Activated T-cell treated with anti-CD3 and anti-CD28 coated beads, Interleukin-2, amount 50 U/mL, for 4 hours (primary cell): ENCODE measurements at places on chromosomes 5 and 9.
A peak's percentile ranks its signal among the peaks of the same experiment; 100 is the strongest.

DNA sequence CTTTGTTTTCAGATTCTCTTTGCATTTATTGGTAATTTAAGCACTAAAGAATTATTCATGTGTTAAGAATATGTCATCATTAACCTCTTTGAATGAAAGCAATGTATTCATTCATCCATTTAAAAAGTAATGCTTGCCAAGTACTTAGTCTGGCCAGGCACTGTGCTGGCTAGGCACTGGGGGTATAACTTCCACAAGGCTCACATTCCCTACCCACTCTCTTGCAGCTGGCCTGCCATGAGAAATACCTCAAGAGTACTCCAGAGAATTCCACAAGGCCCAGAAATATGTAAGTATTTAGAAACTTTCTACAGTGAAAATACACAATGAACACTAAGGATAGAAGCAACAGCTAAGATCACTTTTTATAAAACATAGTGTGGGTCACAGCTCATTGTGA, 25.4 kb downstream of the ZNF300 start:
- no peak for DNase-seq

GRCh38 chr5:21823588-21823987, 1029.6 kb downstream of the CDH12 start:
- DNase-seq, result no peak

GRCh38 chr5:100424017-100424416, 111.2 kb upstream of the FAM174A start:
- no peak for DNase-seq

- DNase-seq, result peak; percentile 11
These were observed 859 bp downstream of the CSNK1G3 start for GRCh38 chr5:123512611-123513461.

DNA sequence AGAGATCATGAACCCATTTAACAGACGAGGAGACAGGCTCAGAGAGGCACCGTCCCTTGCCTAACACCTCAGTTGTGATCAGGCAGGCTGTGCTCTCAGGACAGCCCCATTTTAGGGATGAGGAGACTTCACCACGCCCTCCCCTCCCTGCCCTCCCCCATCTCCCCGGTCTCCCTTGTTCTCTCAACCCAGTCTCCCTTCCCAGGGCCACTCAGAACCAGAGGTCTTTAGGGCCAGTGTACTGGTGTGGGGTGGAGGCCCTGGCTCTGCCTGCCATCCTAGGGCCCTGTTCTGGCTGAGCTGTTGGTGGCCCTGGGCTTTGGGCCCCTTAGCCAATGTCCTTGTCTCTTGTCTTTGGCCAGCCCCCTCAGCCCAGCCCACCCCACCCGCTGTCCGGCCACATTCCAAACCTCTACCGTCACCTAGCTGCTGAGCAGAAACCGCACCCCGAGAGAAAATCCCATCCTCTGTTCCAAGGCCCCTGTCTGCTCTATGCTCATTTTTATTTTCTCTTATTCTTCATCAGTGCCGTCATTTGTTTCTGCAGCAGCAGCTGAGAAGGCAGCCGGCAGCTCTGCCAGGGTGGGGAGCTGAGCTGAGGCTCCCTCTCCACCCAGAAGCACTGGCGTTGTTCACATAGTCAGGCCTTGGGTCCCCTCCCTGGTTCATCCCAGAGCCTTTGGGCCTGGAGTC, 33.9 kb downstream of the OLFML2A start:
- DNase-seq, result no peak

- no peak for DNase-seq
These were observed 507.0 kb downstream of the TAF11L14 start for GRCh38 chr5:18141222-18141621.

DNA sequence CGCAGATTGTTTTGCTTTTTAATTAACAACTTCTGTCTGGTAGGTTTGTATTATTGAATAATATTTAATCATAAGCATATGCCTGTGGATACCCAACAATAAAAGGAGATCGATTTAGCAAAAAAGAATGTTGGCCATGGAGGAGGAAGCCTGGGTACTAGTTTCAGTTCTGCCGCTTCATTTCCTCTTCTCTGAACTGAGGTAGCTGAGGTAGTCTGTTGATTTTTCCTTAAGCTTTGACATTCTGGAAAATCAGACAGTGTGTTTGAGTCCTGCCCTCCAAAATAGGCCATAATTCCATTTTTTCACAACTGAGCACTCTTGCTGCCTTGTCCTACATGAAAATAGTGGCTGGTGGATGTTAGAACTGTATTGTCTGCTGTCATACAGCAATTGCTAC, 6.0 kb upstream of the GPR21 start:
- no peak for DNase-seq

- DNase-seq, result no peak
These were observed 160.7 kb downstream of the PDE4D start for GRCh38 chr5:59732806-59733205.

DNA sequence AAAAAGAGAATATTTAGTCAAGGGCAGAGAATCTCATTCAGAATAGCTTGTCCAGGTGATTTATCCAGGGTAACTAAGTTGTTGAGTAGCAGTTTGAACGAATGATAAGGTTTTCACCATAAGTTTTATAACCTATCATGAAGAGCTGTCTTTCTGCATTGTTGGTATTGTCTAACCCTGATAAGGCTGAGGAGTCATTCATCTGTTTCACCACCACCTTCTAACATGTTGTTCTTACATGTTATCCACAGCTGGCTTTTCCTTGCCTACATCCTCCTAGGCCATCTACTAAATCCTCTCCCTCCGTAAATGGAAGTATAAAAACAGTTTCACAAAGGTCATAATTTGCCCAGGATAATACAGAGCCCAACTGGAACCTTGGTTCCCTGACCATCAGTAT, 24.1 kb downstream of the ZNF462 start:
- DNase-seq, result no peak

DNA sequence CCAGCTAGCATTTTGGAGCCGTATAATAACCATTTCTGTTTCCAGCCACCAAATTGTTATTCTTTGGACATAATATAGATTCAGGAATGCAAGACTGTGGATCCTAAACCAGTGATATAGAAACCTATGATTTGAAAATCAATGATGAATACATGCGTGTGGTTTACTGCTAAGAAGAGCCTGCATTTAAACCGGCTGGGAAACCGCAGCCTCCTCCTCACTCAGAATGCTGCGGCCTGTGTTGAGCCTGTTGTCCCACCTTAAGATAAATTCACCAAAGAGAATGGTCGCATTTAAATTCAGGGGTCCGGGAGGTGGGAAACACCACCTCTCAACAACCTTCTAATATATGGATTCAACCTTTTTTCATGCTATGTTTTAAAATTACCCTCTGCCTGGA, 148.0 kb downstream of the MEF2C start:
- DNase-seq, result no peak

DNA sequence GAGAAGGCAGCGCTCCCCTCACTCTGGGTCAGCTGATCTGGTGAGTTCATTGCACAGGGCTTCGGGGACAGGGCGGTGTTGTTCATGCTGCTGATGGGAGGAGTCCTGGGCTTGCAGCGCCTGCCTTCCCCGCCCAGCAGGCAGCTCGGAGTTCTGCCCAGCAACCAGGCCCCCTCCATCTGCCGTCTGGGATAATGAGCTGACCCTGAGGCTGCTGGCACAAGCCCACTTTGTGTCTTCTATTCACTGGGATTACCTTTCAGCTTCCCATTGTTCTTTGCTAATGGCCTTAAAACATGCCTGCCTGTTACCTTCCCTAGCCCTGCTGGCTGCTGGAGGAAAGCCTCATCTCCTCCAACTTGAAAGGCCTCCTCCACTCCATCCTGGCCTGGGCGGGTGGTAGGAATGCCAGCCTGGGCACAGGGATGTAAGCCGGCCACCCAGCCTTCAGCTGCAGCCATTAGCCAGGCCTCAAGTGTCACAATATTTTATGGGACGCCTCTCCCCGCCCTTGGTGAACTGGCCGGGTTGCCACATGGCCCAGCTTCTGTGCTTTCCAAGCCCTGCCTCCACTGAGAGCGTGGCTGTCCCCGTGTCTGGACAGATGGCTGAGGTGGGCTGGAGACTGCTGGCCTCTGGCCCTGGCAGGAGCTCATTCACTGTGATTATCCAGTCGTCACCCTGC, 70.4 kb downstream of the GADD45G start:
- DNase-seq, result no peak

- DNase-seq, result no peak
These were observed 180.5 kb downstream of the CNTLN start for GRCh38 chr9:17315341-17315740.
